Breast epithelium (tissue), 4 donors: ENCODE measurements at places on chromosomes 16 and 17. TPM values are rescaled to one million over a fixed set of nuclear protein-coding genes. Genes with fewer than 3 reads are reported as not detected.
A peak's percentile ranks its signal among the peaks of the same experiment; 100 is the strongest.

CES1 gene
- 13.9 TPM for total RNA-seq

WWOX gene
- 73.6 TPM for total RNA-seq

DNA sequence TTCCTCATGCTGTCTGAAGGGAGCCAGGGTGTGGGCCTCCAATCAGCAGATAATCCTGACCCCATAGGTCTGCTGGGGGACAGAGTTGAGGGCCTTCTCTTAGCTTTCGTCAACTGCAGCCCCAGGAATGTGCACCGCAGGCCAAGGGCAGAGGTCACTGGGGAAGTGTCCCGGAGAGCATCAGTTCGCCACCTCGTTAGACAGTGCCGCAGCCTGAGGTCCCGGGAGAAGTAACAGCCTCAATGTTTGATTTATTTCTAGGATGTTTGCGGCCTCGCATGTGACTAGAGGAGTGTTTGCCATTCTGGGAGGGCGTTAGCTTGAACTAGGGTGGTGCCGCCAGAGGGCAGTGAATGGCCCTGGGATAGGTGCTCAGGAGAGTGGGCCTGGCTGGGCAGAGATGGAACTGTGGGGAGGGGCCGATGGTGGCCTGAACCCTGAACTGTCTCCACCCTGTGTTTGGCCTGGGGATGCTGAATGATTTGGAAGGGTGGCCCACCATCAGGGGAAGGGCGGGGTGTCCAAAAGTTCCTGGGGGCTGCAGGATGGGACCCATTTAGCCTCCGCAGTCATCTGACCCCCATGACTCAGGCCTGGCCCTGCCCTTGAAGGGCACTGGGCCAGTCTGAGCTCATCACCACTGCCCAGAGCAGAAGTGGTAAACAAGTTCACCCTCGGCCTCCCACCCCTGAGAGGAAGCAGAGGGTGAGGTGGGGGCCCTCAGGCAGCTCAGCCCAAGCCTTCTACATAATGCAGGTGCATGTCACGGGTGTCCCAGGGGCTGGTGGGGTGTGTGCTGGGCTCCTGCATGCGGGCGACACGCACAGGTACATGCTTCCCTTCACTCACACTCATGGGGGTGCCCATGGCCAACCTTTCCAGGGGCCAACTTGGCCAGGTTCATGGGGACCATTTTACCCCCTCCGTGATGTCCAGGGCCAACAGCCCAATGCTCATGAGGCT, 12.4 kb upstream of the TAC4 start:
- no peak for DNase-seq
- H3K36me3 ChIP-seq = no peaks in the 10 kb centered on the region
- no peaks in the 10 kb centered on the region for H3K4me1 ChIP-seq
- no peaks in the 10 kb centered on the region for H3K27me3 ChIP-seq

- H3K27ac ChIP-seq = no peak overlapping the region
- no peaks in the 10 kb centered on the region for H3K27me3 ChIP-seq
- no peaks in the 10 kb centered on the region for H3K4me1 ChIP-seq
- H3K4me3 ChIP-seq = no peak overlapping the region
- no peak for DNase-seq
These were observed 92.9 kb downstream of the TBC1D16 start for GRCh38 chr17:79942591-79943346.

DNA sequence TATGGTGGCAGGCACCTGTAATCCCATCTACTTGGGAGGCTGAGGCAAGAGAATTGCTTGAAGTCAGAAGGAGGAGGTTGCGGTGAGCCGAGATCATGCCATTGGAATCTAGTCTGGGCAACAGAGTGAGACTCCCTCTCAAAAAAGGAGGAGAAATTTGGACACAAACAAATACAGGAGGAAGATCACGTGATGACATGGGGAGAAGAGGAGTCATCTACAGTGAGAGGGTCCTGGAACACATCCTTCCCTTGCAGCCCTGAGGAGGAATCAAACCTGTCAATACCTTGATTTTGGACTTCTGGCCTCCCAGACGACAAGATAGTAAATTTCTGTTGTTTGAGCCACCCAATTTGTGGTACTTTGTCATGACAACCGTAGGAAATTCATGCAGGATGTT, 671.9 kb upstream of the EEF2KMT start:
- H3K27ac ChIP-seq = no peak overlapping the region
- no peaks in the 10 kb centered on the region for H3K27me3 ChIP-seq
- H3K4me3 ChIP-seq = no peak overlapping the region
- no peaks in the 10 kb centered on the region for H3K36me3 ChIP-seq
- no peaks in the 10 kb centered on the region for H3K4me1 ChIP-seq

- no peak for DNase-seq
- no peaks in the 10 kb centered on the region for H3K36me3 ChIP-seq
- no peaks in the 10 kb centered on the region for H3K4me1 ChIP-seq
These were observed 222.5 kb downstream of the IRF8 start for GRCh38 chr16:86121374-86122010.

DNA sequence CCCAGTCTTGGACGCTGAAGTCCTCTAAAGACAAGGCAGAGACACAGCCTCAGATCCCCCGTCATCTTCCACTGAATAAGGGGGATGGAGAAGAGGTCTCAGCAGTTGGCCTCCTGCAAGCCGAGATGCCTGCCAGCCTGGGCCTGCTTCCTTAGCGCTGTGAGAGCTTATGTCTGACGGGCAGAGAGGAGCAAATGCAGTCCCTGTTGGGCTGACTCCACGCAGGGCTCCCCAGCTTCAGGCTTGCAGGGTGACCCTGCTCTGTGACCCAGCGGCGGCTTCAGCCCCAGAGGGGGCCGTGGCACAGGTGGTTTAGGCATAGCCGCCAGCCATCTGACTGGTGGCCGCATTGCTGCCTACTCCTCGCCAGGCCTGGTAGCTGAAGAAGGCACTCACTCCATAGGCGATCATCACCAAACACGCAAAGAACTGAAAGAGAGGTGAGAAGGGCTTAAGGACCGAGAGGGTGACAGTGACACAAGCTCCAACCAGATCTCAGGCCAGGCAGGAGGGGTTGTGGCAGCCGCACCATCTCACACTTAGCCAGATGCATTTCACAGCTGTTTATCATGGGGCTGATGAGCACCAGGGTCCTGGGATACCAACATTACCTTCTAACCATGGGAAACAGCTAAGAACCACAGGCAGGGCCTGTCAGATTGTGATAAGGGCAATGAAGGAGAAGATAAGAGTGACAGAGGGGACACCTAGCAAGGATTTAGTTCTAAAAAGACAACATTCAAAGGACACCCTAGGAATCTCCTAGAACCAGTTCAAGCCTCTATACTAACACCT, 11.7 kb downstream of the ARL2BP start:
- no peaks in the 10 kb centered on the region for H3K36me3 ChIP-seq
- no peaks in the 10 kb centered on the region for H3K4me1 ChIP-seq
- no peak overlapping the region for H3K4me3 ChIP-seq
- no peak overlapping the region for H3K27ac ChIP-seq
- DNase-seq = no peak

GRCh38 chr16:81610144-81610842, 165.7 kb downstream of the CMIP start:
- peaks cover 16% of the 10 kb centered on the region for H3K4me1 ChIP-seq
- H3K27ac ChIP-seq = peak overlapping the region; percentile 93
- no peaks in the 10 kb centered on the region for H3K36me3 ChIP-seq
- H3K4me3 ChIP-seq = peak overlapping the region; percentile 11
- peak; percentile 64 for DNase-seq

DNA sequence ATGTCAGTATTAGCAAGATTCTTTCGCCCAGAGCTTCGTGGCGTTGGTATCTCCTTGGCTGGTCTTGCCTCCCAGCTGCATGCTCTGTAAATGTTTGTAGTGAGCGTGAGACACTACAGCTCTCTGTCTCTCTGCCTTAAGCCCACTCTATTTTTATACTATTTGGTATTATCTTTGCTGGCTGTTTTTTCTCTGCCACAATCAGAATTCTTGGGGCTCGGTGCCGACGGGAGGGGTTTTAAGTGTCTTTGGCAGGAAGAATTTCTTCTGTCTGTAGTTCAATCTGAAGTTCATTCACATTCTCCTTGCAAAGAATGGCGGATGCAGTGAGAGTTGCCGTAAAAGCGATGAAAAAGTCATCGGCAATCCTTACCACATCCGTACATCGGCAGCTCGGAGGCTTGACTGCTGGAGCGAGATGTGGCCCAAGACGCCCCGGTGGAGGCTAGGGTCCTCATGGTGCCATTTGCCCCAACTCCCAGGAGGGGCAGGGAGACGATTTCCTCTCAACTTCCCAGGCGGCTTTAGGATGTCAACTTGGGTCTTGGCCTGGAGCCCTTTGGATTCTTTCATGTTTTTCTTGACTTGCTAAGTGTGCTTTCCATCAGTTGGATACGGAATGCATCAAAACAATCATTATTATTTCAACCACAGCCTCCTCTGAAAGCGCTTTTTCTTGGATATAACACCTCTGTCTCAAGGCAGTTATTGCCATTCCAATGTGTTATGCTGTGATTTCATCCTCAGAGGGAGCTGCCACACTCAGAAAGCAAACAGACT, 132.3 kb upstream of the SDK2 start:
- no peak overlapping the region for H3K4me3 ChIP-seq
- no peak for DNase-seq
- H3K4me1 ChIP-seq = no peaks in the 10 kb centered on the region
- H3K27me3 ChIP-seq = peaks cover 19% of the 10 kb centered on the region
